ENCODE measurements at places on chromosomes 6 and 20.
A peak's percentile ranks its signal among the peaks of the same experiment; 100 is the strongest.

DNA sequence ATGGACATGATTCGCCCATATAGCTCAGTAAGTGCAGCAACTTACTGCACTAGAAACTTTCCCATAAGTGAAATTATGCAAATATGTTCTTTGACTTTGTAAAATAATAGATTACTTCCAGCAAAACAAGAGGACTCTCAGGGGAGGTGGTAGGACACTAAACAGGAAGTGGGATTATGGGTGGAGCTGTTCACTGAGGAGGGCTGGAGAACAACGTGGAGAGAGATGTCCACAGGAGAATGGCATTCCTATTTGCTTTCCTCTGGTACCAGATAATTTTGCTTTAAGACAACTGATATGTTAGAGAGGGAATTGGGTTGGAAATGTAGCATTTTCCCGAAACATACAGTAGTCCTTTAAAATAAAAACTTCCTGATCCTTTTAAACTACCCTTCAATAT, 3.7 kb downstream of the TPD52L1 start:
- DNase-seq: no peak

- DNase-seq: peak; percentile 31
Measured at GRCh38 chr20:61271312-61272231, 19.5 kb downstream of the CDH4 start.

- no peak for DNase-seq
Measured at GRCh38 chr6:9398071-9398766, 962.9 kb upstream of the SLC35B3 start.

GRCh38 chr6:109747221-109747620, 56.1 kb downstream of the FIG4 start:
- no peak for DNase-seq

DNA sequence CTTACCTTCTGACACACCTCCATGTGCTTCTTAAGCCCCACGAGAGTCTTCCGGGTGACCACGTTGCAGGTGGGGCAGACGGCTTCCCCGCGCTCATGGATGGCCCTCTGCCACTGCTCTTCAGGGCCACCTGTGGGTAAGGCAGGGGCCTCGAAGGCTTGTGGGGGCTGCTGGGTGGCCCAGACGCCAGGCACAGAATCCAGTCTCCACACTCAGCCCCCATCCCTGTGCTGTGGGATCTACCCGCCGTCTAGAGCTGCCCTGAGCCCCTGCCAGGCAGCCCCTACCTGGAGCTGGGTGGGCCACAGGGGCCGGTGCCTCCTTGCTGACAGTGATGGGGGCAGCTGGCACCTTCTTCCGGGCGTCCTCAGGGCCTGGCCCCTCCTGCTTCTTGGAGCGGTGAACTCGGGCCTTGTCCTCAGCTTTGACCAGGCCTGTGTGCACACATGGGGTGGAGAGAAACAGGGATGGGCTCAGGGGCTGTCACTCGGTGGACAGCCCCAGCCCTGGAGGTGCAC, 5.9 kb downstream of the ZNF512B start:
- DNase-seq: no peak

DNA sequence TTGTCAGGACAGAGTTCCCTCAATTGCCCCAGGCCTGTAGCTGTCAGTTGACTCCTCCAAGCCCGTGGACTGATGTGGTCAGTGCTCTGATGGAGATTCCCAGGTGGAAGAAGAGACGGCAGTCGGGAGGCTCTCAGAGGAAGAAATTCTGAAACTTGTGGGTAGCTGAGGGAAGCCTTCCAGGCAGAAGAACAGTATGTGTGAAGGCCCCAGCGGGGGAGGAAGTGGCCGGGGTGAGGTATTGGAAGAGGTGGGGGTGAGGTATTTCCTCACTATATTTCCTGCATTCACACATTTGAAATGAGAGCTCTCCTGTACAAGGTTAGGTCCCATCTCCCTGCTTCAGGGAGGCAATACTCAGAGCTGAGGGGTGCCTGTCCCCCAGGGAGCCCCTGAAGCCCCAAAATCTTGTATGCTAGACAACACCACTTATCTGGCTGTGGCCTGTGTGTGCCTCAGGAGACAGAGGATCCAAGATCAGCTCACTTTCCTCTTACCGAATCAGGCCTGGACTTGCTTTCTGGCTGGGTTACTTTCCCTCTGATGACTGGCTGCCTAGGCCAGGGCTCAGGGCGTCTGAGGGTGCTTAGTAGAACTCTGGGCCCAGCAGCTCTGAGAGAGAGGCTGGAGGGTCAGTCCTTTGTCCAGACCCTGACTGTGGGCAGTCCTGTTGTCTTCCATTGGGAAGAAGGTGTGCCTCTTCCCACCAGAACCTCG, 49.3 kb upstream of the MYL9 start:
- no peak for DNase-seq

DNA sequence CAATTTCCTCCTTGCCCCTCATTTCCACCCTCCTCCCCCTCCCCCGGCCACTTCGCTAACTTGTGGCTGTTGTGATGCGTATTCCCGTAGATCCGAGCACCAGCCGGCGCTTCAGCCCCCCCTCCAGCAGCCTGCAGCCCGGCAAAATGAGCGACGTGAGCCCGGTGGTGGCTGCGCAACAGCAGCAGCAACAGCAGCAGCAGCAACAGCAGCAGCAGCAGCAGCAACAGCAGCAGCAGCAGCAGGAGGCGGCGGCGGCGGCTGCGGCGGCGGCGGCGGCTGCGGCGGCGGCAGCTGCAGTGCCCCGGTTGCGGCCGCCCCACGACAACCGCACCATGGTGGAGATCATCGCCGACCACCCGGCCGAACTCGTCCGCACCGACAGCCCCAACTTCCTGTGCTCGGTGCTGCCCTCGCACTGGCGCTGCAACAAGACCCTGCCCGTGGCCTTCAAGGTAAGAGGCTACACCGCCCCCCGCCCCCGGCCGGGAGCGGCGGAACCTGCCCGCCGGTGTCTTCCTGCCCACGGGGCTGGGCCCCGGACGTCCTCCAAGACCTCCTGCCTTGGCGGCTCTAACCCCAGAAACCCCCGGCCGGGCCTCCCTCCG, 44.9 kb upstream of the SUPT3H start:
- DNase-seq: peak; percentile 72

DNA sequence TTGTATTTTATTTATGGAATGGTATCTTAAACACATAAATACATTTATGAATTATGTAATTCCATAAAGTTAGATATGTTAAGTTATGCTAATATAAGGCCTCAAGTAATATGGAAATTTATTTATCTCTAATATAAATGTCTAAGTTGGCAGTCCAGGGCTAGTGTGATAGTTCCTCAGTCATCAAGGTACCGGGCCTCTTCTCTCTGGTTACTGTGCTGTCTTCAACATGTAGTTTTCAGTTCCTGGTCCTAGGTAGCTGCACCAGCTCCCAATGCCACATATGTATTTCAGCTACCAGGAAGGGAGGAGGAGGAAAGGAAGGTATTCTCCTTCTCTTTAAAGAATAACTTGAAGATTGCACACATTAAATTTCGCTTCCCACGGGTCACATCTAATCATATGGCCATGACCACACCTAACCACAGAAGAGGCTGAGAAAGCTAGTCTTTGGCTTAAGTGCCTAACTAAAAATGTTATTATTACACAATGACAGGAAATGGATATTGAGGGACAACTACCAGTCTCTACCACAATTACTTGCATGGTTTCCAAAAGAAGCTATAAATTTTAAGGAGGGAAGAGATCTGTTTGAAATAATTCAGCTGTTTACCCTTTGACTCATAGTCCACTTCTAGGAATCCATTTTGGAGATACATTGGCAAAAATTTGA, 68.6 kb downstream of the BCKDHB start:
- peak; percentile 68 for DNase-seq

DNA sequence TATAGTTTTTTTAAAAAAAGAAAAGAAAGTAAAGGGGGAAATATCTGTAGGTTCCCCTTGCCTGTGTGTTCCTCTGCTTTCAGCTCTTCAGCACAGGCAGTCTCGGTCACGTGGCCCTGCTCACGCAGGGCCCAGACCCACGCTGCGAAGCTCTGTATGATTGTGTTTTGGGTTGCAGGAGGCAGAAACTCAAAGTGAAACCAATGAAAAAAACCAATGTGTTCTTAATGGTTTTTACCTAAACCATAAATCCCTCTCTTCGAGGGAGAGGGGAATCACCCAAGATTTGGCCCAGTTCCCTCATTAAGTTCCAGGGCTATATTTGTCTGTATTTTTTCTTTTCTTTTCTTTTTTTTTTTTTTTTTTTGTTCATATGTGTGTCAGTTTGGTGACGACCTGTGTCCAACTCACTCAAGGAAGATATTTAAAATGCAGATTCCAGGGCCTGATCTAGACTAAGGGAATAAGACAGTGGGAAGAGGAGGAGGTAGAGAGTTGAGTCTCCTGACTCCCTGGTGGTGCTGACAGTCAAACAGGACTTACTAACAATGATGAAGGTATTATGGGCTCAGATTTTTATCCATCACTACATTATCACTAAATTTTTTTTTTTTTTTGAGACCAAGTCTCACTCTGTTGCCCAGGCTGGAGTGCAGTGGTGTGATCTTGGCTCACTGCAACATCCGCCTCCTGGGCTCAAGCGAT, 33.8 kb upstream of the RREB1 start:
- DNase-seq: no peak

GRCh38 chr6:107235511-107235910, 120.2 kb upstream of the BEND3 start:
- peak; percentile 65 for DNase-seq

GRCh38 chr20:36173451-36173933, 19.0 kb downstream of the EPB41L1 start:
- DNase-seq: peak; percentile 41

DNA sequence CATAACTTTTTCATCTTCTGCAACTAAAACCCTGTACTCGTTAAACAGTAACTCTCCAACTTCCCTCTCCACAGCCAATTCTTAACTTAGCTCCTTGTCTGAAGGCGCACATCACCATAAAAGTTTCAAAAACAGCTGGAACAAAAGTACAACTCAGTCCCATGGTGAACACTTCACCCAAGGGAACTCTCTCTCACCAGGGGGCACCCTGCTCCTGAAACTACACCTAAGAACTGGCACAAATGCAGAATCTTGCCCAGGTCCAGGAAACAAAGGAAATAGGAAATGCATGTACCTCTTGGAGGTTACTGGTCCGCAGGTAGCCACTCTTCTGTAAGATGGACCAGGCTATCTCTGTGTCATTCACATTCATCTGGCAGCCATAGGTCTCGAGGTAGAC, 6.6 kb downstream of the CDK5RAP1 start:
- no peak for DNase-seq

GRCh38 chr6:47655719-47656595, 42.4 kb upstream of the ADGRF4 start:
- DNase-seq: peak; percentile 5

GRCh38 chr6:12595161-12595811, 121.3 kb upstream of the PHACTR1 start:
- DNase-seq: peak; percentile 76

DNA sequence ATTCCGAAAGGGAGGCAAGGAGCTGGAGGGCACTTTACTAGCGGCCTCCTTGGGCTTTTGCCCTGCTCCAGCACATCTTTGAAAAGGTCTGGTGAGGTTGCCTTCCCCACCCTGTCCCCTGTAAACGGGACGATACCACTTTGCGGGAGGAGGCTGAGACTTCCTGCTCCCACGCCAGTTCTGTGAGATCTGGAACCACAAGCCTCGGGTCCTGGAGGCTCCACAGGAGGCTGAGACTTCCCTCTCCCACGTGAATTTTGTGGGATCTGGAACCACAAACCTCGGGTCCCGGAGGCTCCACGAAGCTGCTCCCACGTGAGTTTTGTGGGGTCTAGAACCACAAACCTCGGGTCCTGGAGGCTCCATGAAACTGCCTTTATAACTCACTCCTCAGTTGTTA, 209.3 kb downstream of the DLL1 start:
- DNase-seq: no peak

GRCh38 chr6:43508481-43509141, 1.5 kb downstream of the LRRC73 start:
- DNase-seq: no peak

GRCh38 chr6:126947070-126947469, 171.4 kb upstream of the RSPO3 start:
- DNase-seq: peak; percentile 44

DNA sequence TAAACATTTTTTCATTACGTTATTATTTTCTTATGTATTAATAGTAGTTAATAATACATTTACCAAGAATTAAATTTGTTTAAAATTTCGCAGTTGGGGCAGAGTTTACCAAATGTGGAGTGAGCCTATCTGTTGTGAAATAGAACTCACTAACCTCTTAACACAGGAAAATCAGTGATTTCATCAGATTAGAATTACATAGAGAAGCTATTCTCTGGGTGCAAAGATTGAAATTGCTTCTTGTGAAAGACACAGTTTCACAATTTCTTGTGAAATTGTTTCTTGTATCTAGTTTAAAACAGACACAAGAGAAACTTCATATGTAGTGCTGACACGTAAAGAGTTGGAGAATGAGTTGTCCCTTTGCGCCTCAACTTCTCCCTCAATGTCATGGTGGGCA, 69.4 kb upstream of the PRL start:
- DNase-seq: no peak

- no peak for DNase-seq
Measured at GRCh38 chr6:63985223-63985622, 349.6 kb downstream of the PHF3 start.

- DNase-seq: no peak
Measured at GRCh38 chr6:128558021-128558420, 37.6 kb upstream of the PTPRK start.

GRCh38 chr20:11454966-11455799, 462.5 kb upstream of the BTBD3 start:
- peak; percentile 66 for DNase-seq

GRCh38 chr6:33516726-33517125, 62.4 kb downstream of the ZBTB9 start:
- no peak for DNase-seq

DNA sequence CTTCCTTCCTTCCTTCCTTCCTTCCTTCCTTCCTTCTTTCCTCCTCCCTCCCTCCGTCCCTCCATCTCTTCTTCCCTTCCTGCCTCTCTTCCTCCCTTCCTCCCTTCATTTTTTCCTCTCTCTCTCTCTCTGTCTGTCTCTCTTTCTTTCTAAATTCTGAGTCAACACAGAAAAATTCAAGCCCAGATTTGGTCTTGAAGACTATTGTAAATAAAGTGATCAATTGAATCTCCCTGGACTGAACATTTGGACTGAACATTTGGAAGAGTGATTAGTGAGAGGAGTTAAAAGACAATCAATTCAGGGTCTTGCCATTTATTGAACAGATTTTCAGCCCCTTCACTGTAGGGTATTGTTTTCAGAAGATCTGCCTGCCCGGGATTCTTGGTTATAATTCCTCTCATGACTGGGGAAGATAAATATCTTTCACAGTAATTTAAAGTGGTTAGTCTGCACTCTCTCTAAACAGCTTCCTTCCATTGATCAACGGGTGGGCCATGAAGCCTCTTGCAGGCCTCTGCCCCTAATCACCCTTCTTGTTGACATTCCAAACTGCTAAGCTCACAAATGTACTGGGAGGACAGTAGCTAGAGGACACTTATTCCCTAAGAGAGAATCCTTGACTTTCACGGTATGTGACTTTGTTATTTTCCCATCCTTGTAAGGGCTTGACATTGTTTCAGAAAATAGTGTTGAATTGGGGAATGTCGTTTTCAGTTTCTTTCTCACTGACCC, 101.7 kb upstream of the BMP2 start:
- peak; percentile 15 for DNase-seq

Data from fibroblast of lung (primary cell).